Upper lobe of left lung (tissue), 6 donors: ENCODE measurements at places on chromosomes 3 and 15.

- DNase-seq = no peak
Measured at GRCh38 chr3:183156266-183156665, 6.3 kb downstream of the LAMP3 start.

DNA sequence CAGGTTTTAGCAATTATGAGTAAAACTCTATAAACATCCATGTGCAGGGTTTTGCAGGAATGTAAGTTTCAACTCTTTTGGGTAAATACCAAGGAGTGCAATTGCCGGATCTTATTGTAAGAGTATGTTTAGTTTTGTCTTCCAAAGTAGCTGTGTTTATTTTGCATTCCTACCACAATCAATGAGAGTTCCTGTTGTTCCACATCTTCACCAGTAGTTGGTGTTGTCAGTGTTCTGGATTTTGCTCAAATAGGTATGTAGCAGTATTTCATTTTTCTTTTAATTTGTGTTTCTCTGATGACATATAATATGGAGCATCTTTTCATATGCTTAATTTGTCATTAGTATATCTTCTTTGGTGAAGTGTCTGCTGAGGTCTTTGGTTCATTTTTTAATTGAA lies 185.1 kb upstream of the GALNT15 start:
- DNase-seq = no peak

- DNase-seq = no peak
Measured at GRCh38 chr3:15348246-15348645, 15.9 kb upstream of the SH3BP5 start.

- DNase-seq = no peak
Measured at GRCh38 chr15:29690765-29691475, 131.3 kb downstream of the TJP1 start.

- no peak for DNase-seq
Measured at GRCh38 chr15:83356501-83357399, 72.3 kb upstream of the BNC1 start.

GRCh38 chr3:186594591-186595113 lies 18.2 kb upstream of the AHSG start:
- DNase-seq = no peak

DNA sequence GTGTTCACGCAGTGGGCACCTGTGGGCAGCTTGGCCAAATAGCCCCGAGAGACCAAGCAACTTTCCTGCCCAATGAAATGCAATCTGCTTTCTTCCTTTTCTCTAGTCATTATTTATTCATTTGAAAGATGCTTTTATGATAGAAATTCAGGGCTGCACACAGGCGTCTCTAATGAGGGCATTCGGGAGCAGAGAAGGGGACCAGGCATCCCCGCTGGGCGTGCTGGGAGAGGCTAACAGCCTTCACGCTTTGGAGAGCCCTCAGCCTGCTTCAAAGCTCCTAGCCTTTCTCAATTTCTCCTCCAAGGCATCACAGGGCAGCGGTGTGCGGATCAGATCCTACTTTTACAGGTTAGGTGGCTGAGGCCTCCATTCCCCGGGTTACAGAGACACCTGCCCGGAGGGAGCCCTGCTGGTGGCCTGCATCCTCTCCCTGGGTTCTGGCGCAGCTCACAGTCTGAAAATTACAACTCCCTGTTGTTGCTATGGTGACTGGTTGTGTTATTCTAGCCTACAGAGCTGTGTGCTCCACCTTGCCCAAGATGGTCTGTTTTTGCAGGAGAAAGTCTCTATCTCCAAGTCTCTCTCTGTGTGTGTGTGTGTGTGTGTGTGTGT lies 21.8 kb upstream of the KLF13 start:
- no peak for DNase-seq

DNA sequence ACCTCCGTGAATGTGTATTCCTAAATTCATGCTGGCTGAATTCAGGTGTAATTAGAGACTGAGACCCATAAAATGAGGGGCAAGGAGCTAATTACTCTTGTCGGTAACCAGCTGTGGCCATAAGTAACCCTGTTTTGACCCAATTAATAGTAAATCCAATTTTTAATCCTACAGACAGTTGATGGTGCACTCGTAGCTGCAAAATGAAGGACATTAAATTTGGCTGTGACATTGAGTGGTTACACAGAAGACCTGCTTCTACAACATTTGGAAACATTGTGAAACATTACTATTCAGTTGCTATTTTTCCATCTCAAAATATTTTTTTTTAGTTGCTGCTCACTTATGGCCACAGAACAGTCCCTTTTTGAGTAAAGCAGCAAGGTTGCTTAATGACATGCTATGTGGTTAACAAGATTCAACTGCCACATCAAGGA lies 33.0 kb downstream of the MBNL1 start:
- DNase-seq = no peak

- DNase-seq = no peak
Measured at GRCh38 chr3:62990704-62991413, 115.6 kb upstream of the CADPS start.

GRCh38 chr3:153855772-153856171 lies 265.4 kb upstream of the ARHGEF26 start:
- DNase-seq = no peak

GRCh38 chr3:138946663-138947494 lies at the start of the genes FOXL2 and FOXL2NB:
Gene FOXL2 (minus strand): TSS chr3:138947137. CDS start chr3:138946722, 415 bp downstream.
Gene FOXL2NB (plus strand): TSS chr3:138947217. CDS start chr3:138947365, 148 bp downstream.
- peak; percentile 87 for DNase-seq

DNA sequence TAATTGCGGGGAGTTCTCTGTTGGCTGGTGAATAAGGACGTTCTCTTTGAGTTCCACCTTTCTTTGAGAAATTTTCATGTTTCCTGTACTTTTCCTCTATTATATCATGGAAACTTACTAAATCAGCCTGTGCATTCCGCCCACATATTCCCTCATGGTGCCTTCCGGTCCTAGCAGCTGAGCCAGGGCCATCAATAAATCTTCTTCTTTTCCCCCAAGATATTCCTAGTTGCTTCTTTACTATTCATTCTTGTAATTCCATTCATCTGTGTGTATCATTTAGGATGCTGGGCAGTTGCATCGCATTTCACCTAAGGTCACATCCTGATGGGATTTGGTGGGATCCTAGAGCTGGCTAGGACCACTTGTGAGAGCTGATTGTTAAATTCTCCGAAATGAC lies 139.2 kb downstream of the RBMS3 start:
- DNase-seq = no peak

GRCh38 chr3:166706094-166706493 lies 674.0 kb downstream of the ZBBX start:
- DNase-seq = no peak

- DNase-seq = no peak
Measured at GRCh38 chr3:195203606-195204005, 67.4 kb downstream of the XXYLT1 start.

DNA sequence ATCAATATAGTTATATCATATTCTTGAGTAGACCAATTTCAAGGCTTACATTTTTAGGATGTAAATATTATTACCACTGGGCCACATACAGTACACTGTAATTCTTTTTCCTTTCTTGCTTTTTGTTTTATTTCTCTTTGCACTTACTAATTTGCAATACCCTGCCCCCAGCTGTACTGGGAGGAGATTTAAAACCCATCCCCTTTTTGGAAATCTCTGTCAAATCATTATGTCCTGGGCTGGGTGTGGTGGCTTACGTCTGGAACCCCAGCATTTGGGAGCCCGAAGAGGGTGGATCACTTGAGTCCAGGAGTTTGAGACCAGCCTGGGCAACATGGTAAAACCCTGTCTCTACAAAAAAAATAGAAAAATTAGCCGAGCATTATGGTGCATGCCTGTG lies 16.2 kb downstream of the ZBTB11 start:
- DNase-seq = no peak

GRCh38 chr15:38351466-38351865 lies 98.8 kb downstream of the SPRED1 start:
- DNase-seq = no peak

DNA sequence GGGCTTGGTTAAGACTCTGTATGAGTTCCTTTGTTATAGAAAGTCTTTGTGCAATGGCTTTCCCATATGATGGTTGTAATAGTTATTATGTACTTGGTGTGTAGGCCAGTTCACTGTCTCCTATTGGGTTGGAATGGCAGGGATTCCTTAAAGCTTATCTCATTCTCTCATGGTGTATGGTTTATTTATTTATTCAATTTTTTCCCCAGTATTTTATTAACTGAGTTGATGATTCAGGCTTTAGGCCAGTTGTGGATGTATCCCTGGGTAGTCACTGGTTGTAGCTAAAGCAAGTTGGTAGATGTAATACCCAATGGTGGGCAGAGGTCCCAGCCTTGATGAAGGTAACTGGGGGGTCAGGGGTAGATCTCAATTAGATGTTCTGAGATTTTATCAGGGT lies 349.4 kb downstream of the DOCK3 start:
- no peak for DNase-seq

DNA sequence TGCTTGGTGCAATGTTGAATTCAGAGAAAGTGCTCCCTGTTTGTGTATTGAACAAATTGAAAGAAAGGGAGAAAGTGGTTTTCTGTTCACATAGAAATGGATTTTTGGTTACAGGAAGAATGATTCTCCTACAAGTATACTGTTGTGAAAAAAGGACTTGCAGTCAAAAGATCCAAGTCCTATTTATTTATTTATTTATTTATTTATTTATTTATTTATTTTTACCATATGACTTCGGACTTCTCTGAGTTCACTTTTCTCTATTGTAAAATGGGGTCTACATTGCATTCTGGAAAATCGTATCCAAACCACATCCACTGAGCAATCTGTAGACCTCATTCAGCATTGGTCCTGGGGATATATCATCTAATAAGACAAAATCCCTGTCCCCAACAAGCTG lies 46.1 kb downstream of the STARD5 start:
- no peak for DNase-seq

DNA sequence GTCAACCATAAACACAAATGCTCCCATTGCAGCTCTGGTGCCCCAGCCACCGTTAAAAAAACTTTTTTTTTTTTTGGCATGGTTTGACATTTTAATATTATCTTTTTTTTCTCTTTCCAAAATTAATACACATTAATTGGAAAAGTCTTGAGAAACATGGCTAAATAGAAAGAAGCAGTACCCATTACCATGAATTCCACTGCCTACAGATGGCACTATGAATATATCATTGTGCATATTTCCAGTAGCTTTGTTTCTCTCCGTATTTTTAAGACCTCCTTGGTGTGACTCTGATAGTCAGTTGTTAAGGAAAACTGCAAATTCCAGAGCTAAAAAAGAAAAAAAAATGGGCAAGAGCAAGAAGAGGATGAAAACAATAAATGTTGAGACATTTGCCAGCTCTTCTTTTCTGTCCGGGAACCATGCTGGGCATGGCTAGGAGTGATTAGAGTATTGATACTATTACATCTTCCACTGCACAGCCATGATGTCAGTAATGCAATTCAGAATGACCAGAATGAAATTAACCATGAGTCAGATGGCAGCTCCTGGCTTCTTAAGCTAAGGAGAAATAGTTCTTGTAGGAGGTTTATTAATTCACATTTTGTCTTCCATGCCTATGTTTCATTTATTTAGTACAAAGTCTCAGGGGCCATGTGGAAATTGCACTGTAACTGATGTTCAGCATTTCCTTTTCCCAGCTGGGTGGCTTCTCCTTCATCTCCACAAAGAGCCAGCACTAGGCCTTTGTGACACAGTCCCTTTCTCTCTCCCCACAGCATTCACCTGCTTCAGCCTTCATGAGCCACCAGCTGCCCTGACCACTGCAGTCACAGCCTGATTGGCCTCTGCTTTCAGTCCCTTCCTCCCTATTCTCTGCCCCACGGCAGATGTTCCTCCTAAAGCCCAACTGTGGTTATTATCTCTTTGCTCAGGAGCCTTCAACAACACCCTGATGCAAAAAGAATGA lies 31.8 kb downstream of the SLC7A14 start:
- no peak for DNase-seq
